ENCODE measurements at places on chromosomes 11 and 22.
A peak's percentile ranks its signal among the peaks of the same experiment; 100 is the strongest.

GRCh38 chr11:124583781-124584180 is 14.0 kb downstream of the OR8A1 start:
- DNase-seq, result no peak

DNA sequence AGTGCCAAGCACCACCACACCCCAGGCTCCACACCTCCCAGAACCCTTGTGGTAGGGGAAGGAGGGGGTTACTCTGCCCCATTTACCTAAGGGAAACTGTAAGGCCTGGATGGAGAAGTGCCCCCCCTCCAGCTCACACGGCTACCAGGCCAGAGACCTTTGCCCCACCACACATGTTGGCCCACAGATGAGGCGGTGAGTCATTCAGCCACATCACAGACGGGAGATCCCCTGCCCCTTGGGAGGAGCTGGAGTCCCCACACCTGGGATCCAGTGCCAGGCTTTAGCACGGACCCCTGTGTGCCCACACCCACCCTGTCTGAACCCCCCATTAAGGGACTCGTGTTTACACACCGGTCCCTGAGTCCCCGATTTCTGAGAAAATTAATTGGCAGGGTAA is 24.9 kb downstream of the CDKN1C start:
- DNase-seq, result no peak

DNA sequence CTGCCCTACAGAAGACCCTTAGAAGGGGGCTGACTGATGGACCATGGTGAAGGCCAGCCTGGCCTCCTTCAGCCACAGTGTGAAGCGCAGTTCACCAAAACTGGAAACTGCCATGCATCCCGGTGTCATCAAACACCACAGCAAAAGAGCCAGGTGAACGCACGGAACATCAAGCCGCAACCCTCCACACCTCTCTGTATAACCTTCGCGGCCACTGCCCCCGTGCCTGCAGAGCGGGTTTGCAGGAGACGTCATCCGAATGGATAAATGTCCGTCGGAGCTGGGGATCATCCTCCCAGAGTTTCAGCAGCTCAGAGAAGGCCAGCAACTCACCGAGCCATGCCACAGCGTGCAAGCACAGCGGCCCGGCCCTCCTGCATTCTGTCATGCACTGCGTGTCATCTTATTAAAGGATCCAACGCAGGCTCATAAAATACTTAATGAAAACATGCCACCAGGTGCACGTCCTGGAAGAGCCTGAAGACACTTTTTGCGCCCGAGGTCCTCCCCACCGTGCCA is 309.9 kb downstream of the BRD1 start:
- DNase-seq, result no peak

DNA sequence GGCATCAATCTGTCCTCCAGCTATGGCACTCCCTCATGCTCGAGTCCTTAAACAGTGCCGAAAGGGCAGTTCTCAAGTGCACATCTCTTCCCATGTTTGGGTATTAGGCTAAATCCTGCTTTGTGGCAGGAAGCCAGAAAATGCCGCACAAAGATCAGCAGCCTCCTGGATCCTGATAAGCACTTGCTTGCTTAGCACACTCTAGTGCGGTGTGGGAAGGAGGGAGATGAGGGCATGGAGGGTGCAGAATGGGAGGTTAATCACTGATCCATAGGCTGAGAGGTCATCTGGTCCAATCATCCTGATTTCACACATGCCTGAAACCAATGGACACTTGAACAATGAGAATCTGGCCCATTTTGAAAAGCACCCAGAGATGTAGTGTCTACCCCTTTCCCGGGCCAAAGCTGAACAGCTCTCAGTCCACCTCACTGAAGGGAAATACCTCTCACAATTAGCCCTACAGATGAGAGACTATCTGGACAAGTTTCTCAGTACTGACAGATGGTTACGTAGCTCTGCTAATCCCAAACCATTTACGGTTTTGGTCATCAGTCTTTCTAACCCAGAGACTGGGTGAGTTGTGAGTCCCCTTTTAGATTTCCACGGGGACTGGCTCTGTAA is 29.8 kb upstream of the CHRM4 start:
- DNase-seq, result peak; percentile 14

DNA sequence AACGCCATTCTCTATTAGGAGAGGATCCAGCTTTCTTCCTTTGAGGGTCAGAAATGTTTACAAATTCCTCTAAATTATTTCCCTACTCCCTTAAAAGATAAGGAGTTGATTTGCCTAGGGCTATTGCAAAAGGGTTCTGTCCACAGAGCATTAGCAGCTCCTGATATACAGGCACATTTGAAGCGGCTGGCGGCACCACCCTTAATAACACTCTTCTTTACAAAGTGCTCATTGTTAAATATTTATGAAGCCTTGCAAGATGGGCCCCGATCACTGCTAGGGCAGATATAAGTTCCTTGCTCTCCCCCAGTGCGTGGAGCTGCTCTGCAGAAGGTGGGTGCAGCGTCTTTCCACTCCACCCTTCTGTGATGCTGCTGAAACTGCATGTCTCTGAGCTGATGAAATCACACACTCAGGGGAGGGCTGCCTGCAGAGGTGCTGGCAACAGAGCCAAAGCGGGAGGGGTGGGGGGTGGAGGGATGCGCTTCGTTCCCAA is 116.7 kb upstream of the NTM start:
- no peak for DNase-seq

GRCh38 chr11:64611176-64611575 is 20.2 kb downstream of the SLC22A12 start:
- DNase-seq, result no peak

DNA sequence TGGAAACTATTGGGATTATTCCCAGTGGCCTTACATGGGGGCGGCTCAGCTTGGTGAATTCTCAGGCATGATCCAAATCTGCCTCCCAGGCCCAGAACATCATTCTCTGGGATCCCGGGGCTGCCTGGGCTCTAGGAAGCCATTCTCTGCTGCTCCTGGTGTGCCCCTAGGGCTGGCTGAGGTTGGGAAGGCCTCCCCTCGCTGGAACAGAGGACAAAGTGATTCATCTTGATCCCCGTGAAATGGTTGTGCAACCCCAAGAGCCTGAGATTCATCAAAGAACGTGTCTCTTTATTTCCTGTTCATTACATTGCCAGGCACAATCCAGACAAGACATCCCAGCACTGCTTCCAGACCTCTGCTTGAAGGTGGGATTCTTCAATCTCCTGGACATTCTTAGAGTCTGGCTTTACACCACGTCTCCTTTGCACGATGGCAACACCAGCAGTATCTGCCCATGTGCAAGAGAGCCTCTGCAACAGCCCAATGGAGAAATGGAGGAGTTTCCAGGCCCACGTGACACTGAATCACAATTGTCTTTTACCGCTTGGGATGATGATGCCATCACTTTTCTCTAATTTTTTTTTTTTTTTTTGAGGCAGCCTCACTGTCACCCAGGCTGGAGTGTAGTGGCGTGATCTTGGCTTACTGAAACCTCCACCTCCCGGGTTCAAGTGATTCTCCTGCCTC is 52.3 kb downstream of the TST start:
- no peak for DNase-seq

DNA sequence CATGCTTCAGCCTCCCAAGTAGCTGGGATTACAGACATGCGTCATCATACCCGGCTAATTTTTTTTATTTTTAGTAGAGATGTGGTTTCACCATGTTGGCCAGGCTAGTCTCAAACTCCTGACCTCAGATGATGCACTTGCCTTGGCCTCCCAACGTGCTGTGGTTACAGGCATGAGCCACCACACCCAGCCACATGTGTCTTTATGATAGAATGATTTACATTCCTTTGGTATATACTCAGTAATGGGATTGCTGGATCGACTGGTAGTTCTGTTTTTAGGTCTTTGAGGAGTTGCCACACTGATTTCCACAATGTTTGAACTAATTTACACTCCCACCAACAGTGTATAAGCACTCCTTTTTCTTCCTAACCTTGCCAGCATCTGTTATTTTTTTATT is 276.2 kb downstream of the METTL15 start:
- DNase-seq, result no peak

- no peak for DNase-seq
Observed at GRCh38 chr11:94563176-94563847, 3.9 kb upstream of the PIWIL4 start.

GRCh38 chr11:57332694-57333440 is 2.8 kb downstream of the SSRP1 start:
- no peak for DNase-seq

- no peak for DNase-seq
Observed at GRCh38 chr22:36397131-36398093, 9.6 kb upstream of the MYH9 start.

- no peak for DNase-seq
Observed at GRCh38 chr11:10701982-10702381, 8.4 kb upstream of the IRAG1 start.

DNA sequence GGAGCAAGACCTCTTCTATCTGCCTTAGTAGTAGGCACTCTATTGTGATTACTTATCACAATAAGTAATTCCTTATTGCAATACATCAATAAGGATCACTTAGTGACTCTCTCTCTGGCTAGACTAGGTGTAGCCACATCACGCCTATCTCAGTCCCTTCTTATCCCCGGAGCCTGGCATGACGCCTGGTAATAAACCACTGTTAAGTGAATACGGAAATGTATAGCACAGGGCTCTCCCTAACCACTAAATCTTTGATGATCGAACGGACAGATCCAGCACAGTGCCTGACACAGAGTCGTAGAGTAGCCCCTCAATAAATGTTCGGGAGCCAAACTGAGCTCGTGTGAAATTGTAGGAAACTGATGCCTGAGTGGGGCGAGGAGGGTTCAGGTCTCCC is 143.3 kb downstream of the FBXO7 start:
- peak; percentile 45 for DNase-seq

DNA sequence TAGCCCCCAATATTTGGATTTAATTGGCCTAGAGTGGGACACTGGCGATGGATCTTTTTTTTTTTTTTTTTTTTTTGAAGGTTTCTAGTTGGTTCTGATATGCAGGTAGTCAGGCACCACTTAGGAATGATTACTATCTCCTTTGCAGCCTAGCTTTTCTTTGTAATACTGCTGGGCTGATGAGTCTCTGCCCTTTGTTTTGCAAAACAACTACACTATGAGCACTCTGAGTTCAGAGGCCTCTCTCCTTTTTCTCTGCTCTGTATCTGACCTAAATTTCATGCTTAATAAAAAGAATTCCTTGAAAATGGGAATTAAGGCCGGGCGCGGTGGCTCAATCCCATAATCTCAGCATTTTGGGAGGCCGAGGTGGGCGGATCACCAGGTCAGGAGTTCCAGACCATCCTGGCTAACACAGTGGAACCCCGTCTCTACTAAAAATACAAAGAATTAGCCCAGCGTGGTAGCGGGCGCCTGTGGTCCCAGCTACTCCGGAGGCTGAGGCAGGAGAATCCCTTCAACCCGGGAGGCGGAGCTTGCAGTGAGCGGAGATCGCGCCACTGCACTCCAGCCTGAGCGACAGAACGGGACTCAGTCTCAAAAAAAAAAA is 1312.3 kb downstream of the FAM181B start:
- no peak for DNase-seq

DNA sequence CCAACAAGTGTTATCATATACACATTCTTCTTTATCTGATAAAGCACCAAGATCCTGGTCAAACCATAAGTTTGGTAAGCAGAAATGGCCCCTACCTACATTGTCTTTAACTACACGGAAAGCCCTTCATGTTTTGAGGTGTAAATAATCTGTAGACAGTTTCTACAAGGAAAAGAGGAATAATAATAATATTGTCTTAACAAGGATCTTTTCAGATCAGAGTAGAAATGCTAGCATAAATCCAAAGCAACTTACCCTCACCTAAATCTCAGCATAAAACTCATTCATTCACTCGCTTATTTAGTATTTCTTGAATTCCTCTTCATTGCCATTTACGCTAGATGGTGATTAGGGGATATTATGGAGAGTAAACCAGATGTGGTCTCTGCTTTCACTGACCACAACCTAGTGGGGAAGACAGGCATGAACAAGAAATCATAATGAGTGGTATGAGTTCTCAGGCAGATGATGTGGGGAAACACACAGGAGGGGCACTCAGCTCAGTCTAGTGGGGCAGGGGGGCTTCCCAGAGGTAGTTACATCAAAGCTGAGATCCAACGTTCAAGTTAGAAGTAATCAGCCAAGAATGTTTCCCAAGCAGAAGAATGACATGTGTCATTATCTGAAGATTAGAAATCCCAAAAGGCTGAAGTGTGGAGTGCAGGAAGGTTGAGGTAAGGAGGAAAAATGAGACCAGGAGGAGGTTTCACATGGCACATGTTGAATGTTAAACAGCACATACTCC is 65.4 kb upstream of the ZC3H12C start:
- DNase-seq, result no peak

DNA sequence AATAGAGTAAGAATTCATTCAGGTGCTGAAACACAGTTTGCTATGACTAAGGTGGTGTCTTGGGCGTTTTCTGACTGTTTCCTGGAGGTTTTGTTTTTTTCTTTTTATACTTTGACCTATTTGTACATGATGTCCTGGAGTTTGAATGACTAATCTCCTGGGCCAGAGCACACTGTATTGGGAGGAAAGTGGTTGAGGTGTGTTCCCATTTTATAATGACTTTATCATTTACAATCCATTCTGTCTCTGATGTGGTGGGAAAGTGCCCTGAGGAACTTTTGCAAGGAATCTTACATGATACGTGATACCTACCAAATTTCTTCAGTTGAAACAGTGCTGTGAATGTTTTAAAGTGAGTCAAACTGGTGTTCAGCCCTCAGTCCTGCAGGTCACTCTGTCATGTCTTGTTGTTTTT is 80.8 kb downstream of the TNRC6B start:
- DNase-seq, result no peak

DNA sequence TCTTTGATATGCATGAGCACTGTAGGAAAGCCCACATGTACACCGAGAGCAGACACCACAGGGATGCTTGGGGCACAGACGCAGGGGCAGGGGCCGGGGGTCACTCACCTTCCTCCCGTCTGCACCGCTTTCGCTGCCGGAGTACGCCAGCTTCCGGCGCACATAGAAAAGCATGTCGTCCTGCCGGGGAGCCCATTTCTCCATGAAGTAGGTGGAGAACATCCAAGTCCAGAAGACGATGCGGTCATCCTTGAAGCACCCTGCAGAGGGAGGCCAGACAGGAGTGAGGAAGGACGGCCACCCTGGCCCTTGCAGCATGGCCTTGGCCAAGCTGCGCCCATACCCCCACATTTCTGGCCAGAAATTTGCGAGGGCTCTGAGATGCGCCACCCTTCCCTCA is 28.8 kb downstream of the KIAA0930 start:
- no peak for DNase-seq

DNA sequence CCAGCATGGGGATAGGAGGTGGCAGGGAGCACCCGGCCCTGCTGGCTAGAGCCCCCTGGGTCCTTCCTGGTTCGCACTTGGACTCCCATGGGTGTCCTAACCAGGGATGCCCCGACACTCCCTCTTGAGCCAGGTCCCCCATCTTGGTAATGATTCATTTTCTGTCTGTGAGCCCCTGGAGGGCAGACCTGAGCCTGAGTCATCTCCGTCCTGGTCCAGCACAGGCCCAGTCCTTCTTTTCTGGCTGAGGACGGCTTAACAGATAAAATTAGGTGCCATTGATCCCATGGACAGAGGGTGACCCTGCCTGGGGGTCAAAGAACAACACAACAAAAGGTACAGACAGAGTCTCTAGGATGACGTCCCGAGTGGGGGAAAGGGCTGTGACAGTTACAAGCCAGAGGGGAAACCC is 3.5 kb downstream of the RHOD start:
- DNase-seq, result no peak
